ENCODE measurements at places on chromosomes 4 and X.

- DNase-seq: no peak
These were observed 195.2 kb upstream of the C1QTNF7 start for GRCh38 chr4:15232366-15233263.

DNA sequence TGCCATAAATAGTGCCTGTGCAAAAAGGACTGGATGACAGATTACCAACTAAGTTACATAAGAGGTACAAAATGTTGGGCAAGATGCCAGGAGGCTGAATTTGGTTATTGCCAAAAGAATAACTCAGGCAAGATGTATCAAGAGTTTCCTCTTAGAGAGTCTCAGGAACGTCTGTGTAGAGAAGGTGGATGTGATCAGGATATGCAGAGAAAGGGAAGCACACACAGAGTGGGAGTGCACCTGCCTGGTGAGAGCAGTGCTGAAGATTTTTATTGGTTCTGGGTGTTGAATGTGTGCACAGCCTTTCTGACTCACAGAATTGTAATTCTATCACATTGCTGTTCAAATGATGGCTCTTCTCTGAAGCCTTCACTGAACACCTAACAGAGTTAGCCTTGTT, 156.8 kb upstream of the HS3ST1 start:
- no peak for DNase-seq

DNA sequence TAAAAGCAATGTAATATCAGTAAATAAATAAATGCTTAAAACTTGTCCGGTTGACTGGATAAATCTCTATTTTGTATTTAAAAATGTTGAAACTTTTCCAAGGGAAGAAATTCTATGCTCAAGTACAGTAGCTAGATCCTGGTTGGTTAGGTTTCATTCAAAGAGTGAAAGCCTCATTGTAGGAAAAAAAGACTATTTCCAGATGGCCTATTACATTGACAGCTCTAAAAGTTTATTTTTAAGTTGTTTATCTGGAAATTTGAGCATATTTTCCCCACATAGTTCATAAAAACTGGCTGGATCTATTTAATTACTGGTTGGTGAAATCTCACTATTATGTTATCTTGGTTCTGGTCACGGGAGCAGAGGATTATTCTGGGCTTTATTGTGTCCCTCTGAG, 38.0 kb downstream of the FRAS1 start:
- no peak for DNase-seq

- no peak for DNase-seq
These were observed 40.8 kb downstream of the FAM241A start for GRCh38 chr4:112185740-112186670.

DNA sequence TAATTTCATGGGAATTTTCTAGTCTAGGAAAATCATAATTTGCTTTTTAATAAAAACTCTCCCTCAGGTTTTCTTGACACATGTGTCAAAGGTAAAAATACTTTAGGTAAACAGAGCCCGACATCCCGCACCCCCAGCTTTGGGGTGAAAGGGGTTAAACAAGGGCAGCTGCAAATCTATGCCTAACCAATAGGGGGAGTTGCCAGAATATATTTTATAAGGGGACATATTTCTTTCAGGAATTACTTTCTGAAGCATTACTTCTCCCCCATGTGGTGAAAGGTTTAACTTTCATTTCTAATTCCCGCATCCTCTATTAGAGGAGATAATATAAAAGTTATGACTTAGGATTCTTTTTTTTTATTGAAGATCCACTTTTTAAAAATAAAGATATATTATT, 53.9 kb upstream of the HEPH start:
- DNase-seq: peak; percentile 0

DNA sequence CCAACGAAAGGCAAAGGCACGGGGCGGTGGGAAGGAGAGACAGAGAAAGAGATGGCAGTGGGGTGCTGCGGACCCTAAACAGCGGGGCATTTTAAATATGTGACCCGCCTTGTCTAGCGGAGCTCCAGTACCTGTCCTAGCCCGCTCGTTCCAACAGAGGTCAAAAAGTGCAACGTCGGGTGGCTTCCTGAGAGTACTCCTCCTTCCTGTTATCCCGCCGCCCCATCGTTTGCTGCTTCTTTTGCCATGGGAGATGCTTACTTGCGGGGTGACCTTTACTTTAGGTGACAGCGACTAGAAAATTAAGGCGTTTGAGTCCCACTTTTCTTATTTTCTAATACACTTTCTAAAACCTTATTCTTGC, 735 bp downstream of the NRK start:
- DNase-seq: no peak

- DNase-seq: no peak
These were observed 189.0 kb upstream of the ANXA10 start for GRCh38 chr4:167903291-167903721.

- no peak for DNase-seq
These were observed 1.3 kb downstream of the CASP3 start for GRCh38 chr4:184648054-184648312.

Data from GM12864 (cell line).